ENCODE measurements at places on chromosomes 12 and 14. TPM values are rescaled to one million over a fixed set of nuclear protein-coding genes. Genes with fewer than 3 reads are reported as not detected.

Gene ERBB3
- 1.3 TPM for total RNA-seq

Gene SPIC
- not detected for total RNA-seq

Gene AMN
- total RNA-seq, result 1.2 TPM

Gene ZC3H14
- 40.0 TPM for total RNA-seq

Gene LRRC9
- total RNA-seq, result not detected

Gene HEATR5A
- 14.7 TPM for total RNA-seq

Gene CLEC2A
- not detected for total RNA-seq

Gene LRRK2
- not detected for total RNA-seq

Gene RNASE8
- not detected for total RNA-seq

Gene PSME1
- 545 TPM for total RNA-seq

Gene SERPINA12
- not detected for total RNA-seq

Gene KRT5
- total RNA-seq, result not detected

Gene AQP6
- total RNA-seq, result not detected

Gene SRRM4
- total RNA-seq, result not detected

Gene COX8C
- total RNA-seq, result not detected

Gene ACTR10
- 42.5 TPM for total RNA-seq

Gene ANKRD52
- 57.8 TPM for total RNA-seq

Gene C1QL4
- not detected for total RNA-seq

Gene ENDOU
- total RNA-seq, result not detected

Gene PPP1R1A
- not detected for total RNA-seq

Gene KRT1
- total RNA-seq, result 0.51 TPM

Gene EIF5
- 208 TPM for total RNA-seq

Gene FGF6
- total RNA-seq, result not detected

Gene FLRT2
- not detected for total RNA-seq

Gene NIN
- 74.3 TPM for total RNA-seq

Gene CAPRIN2
- total RNA-seq, result 11.0 TPM

Gene PIGH
- total RNA-seq, result 19.1 TPM

Gene SRSF5
- total RNA-seq, result 294 TPM

Gene DNAI7
- total RNA-seq, result not detected

Gene CAPZA3
- not detected for total RNA-seq

Gene PMCH
- 2.7 TPM for total RNA-seq

Gene DAO
- not detected for total RNA-seq

Gene GPR84
- total RNA-seq, result 2.4 TPM

Gene SYCP3
- 0.93 TPM for total RNA-seq

Gene SEL1L
- 76.8 TPM for total RNA-seq

Gene RAB2B
- total RNA-seq, result 35.4 TPM

Gene HOXC12
- not detected for total RNA-seq

Gene CKB
- total RNA-seq, result 3.6 TPM

Gene TRMT5
- 9.0 TPM for total RNA-seq

Gene OR6S1
- not detected for total RNA-seq

Gene GALNT16
- 0.02 TPM for total RNA-seq

Gene CLEC12A
- total RNA-seq, result 1.7 TPM

Gene KRT6A
- not detected for total RNA-seq

Gene ADAM20
- 0.56 TPM for total RNA-seq

Gene C12orf54
- not detected for total RNA-seq

Gene CLEC6A
- total RNA-seq, result not detected

Gene SMOC1
- not detected for total RNA-seq

Gene TRIM9
- total RNA-seq, result 0.22 TPM

Gene CLIP1
- total RNA-seq, result 94.0 TPM

Gene FOXG1
- total RNA-seq, result not detected

Gene FBXL14
- 26.5 TPM for total RNA-seq

Gene PRH2
- not detected for total RNA-seq

Gene TMEM119
- 0.96 TPM for total RNA-seq

Gene CCDC175
- total RNA-seq, result not detected

Gene HHIPL1
- 0.05 TPM for total RNA-seq

Gene GOLT1B
- 46.3 TPM for total RNA-seq

Gene CLEC2B
- 46.4 TPM for total RNA-seq

Gene SLC10A1
- not detected for total RNA-seq

Gene DNAH10
- 0.25 TPM for total RNA-seq

All from T-helper 1 cell treated with Interleukin-12 subunit alpha and Interleukin-12 subunit beta and Interleukin-4 antibody, amounts not matched to agents 30 ng/mL and 1 ng/mL, for 36 hours (primary cell).